ENCODE measurements at places on chromosomes 5 and 9.

DNA sequence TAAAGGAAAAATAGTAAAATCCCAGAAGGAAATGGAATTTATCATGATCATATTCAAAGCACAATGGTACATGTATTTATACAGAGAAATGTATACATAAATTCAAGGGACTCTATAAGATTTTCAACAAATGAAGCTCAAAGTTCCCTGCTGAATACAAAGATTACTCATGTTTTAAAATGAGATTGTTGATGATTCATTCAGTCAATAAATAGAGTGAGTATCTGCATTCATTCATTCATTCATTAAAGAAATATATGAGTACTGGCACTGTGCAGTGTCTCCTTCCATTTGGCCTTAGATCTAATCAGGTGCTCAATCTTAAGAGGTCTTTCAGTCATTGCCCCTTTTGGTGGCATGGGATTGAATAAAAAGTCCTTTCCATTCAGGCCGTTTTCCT lies 310.0 kb downstream of the KIAA0825 start:
- no peak for ATAC-seq

GRCh38 chr9:125391704-125392103 lies 130.1 kb downstream of the GAPVD1 start:
- no peak for ATAC-seq

DNA sequence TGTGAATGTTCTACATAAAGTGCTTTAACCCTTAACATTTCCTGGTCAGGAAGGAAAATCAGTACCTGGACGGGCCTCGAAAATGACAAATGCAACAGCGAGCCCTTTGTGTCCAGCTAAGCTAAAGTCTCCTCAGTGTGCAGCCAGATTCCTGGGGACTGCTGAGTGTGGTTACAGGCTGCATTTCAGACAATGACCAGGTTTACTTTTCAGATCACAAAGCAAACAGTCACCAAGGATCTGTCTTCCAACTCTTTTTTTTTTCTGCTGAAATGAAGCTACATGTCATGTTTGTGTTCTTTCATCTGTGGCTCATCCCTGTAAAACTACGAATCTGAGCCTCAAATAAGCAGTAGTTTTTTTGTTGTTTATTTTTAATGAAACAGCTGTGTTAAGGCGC lies 20.8 kb downstream of the SLC46A2 start:
- ATAC-seq, result no peak

DNA sequence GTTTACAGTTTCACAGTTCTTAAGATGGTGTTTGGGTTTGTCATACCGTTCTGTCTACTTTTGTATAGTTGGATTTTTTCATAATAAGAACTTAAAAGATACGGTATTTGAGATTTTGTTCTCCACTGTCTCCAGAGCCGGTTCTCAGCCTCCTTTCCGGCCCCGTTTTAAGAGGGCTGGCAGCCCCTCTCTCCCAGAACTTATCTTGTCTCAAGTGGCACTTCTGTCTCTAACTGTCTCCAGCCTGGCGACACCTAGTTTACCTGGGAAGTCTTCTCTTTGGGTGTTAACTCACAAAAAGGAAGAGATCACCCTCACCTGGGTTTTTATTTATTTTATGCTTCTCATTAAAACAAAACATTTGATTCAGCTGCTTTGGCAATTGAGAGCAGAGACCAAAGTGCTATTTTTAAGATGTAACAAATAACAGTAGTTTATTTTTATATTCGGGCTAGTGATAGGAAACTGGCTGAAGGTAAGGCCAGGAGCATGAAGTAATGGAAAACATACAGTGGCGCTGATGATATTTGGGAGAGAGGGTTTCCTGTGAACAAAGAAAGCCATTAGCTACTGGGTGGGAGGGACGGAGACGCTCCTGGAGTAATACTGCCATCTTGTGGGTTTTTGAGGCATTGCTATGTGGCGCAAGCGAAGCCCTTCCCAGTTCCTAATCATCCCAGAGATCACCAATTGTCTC lies 48.3 kb downstream of the ACER2 start:
- ATAC-seq, result peak; percentile 94
